ENCODE measurements at places on chromosomes 2 and 18. TPM values are rescaled to one million over a fixed set of nuclear protein-coding genes. Genes with fewer than 3 reads are reported as not detected.

The CXCR1 gene
- total RNA-seq: not detected

The NAT8 gene
- not detected for total RNA-seq

The PDCL3 gene
- 11.4 TPM for total RNA-seq

The ANKRD29 gene
- total RNA-seq: 6.9 TPM

The ICA1L gene
- 4.6 TPM for total RNA-seq

GRCh38 chr2:25159949-25160348, 8.4 kb downstream of the POMC start:
- no peak for DNase-seq

GRCh38 chr2:39998617-39999016, 219.6 kb upstream of the THUMPD2 start:
- no peak for DNase-seq

GRCh38 chr18:69622184-69622583, 221.5 kb downstream of the DOK6 start:
- DNase-seq: no peak

DNA sequence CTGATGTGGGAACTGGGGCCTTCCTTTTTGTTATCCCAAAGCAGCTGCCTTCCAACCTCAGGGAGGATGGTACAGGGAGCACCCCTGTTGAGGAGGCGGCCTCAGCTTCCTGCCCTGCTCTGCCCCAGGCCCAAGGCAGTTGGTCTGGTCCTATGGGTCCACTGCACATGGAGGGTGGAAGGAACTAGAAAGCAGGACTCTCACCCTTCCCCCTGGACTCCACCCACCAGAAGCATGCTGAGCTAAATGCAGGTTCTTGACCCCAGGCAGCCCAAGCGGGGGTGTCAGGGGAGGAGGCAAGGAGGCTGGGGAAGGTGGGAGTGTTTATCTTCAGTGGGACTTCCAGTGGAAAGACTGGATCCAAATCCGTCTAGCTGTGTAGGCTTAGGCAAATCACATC, 158.5 kb downstream of the SMAD2 start:
- no peak for DNase-seq

DNA sequence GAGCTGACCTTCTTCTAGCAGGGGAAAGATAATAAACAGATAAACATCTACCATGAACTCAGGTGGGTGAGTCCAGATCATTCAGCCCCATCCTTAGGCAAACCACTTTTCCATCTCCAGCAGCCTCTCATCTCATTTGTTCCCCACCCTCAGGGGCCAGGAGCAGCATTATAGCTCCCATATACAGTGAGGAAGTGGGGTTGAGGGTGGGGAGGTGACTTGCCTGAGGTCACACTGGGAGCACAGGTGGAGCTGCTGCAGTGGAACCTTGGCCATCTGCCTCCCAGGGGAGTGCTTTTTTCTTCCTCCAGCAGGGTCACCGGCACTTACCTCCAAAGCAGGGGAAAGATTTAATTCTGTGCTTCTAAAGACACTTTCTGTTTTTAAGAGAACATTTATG, 212.5 kb upstream of the SMAD2 start:
- no peak for DNase-seq

DNA sequence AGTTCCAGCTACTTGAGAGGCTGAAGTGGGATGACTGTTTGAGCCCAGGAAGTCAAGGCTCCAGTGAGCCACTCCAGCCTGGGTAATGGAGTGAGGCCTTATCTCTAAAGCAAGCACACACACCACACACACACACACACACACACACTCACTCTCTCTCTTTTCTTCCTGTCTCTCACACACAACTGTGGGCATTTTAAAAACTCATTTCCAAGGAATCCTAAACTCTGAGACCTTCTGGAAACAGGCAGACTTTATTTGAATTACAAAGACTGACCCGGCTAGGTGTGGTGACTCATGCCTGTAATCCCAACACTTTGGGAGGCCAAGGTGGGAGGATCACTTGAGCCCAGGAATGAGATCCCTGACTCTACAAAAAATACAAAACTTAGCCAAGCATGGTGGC, 21.3 kb downstream of the WDSUB1 start:
- peak; percentile 82 for DNase-seq
